Kidney glomerular epithelial cell (primary cell): ENCODE measurements at places on chromosomes 1 and 21.

GRCh38 chr1:246245541-246245940, 261.5 kb downstream of the SMYD3 start:
- no peak for DNase-seq

DNA sequence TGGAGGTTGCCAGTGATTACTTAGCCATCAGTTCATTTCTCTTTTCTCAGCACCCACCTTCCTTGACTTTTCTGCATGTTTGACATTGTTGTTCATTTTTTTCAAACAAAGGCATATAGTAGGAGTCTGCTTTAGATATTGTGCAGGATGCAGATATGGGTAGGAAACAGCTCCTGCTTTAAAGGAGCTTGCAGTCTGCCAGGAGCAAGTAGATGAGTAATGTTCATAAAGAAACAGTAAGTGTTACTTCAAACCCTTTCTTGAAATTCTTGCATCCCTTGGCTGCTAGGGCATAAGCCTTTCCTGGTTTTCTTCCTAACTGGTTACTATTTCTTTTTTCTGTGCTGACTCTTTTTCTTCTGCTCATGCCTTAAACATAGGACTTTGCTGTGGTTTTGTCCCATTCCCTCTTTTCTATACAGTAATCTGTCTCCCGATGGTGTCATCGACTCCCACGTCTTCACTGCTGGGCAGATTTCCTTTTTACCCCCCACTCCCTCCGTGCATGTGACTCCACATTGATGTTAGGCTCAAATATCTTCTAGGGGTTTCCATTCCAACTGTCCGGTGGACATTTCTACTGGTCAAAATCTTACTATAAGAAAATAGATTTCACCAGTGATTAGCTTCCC, 20.4 kb downstream of the PTGFRN start:
- no peak for DNase-seq

GRCh38 chr1:21366288-21366687, 73.6 kb upstream of the NBPF3 start:
- DNase-seq: no peak

- DNase-seq: no peak
Measured at GRCh38 chr1:158149175-158149574, 31.5 kb upstream of the CD1D start.

DNA sequence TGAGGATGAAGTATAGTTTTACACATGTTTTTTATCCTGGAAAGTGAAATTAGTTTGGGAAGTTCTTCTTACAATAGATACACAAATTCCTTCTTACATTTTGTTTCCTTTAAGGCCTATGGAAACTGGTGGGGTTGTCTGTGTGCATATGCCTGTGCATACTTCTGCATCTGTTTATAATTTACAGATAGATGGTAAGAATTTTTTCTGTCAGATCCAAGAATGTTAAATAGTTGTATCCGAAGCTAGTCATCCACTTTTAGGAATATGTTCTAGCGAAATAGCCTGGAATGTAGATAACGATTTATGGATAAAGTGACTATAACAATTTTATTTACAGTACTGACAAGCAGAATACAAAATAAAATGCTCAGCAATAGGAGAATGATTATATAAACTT, 194.1 kb downstream of the ROR1 start:
- no peak for DNase-seq

GRCh38 chr1:156480411-156481192, 20.0 kb downstream of the MEF2D start:
- no peak for DNase-seq

- DNase-seq: no peak
Measured at GRCh38 chr1:116808200-116808847, 54.1 kb downstream of the CD2 start.
